ENCODE measurements at places on chromosomes 1 and 21. TPM values are rescaled to one million over a fixed set of nuclear protein-coding genes. Genes with fewer than 3 reads are reported as not detected.

GRCh38 chr1:22588899-22589422 lies 25.7 kb downstream of the EPHA8 start:
- no peak overlapping the region for H3K27ac ChIP-seq
- no peak for DNase-seq
- no peaks in the 10 kb centered on the region for H3K36me3 ChIP-seq
- no peak overlapping the region for H3K4me3 ChIP-seq

DNA sequence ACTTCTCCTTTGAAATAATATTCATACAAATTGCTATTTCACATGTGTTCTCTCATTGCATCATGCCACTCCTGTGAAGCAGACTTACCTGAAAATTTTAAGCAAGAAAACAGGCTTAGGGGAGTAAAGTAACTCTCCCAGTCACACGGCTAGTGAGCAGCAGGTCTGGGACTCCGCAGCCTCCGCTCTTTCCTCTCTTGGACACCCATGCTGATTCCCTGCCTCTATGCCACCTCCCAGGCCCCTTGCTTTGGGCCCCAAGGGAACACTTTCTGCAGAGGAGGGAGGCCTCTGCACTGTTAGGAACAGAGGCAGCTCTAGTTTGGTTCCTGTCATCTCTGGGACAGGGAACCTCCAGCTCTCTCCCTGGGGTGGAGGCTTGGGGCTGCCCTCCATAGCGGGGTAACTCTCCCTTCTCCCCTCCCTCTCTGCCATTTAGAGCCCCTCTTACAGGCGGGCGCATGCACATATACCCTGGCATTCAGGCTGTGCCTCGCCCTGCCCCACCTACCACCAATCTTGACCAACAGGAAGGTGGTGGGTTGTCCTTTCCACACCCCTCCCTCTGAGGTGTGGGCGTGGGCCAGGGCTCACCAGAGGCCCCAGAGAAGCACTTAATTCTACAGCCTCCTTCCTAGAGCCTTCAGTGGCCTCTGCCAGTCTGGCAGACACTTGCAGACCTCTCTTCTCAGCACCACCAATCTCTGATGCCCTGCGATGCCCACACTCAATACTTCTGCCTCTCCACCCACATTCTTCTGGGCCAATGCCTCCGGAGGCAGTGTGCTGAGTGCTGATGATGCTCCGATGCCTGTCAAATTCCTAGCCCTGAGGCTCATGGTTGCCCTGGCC lies at the start of gene RXFP4:
Gene RXFP4 (plus strand): TSS at position 646 of the 852 bp plus-strand sequence. CDS start 72 bp downstream, at position 718.
- peak within 1 kb of the TSS; percentile 91 for H3K27ac ChIP-seq
- H3K4me3 ChIP-seq = peak within 1 kb of the TSS; percentile 12
- H3K27me3 ChIP-seq = no peaks in the 10 kb centered on the region
- peaks cover 43% of the 10 kb centered on the region for H3K4me1 ChIP-seq

DNA sequence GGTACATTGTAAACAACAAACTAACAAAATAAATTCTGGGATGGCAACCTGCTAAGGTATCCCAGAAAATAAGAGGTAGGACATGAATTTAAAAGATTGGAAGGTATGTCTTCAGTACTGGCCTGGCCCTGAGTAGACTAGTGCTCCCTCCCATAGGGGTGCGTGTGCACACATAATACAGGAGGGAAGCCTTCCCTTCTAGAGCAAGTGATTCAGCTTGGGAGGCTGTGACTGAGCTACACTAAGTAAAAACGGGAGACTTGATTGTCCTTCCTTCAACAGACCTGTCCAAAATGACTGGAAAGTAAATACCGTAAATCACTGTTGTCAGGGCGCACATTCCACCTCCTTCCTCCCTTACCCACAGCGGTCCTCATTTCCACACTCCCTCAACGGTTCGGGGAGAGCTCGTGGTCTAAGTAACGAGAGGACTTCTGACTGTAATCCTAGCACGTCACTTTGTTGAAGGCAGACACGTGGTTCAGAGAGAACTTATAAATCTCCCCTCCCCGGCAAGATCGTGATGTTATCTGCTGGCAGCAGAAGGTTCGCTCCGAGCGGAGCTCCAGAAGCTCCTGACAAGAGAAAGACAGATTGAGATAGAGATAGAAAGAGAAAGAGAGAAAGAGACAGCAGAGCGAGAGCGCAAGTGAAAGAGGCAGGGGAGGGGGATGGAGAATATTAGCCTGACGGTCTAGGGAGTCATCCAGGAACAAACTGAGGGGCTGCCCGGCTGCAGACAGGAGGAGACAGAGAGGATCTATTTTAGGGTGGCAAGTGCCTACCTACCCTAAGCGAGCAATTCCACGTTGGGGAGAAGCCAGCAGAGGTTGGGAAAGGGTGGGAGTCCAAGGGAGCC lies at the start of gene TGFB2:
Gene TGFB2 (plus strand): TSS at position 523 of the 859 bp plus-strand sequence. CDS start 1,366 bp downstream, outside the sequence.
- H3K27ac ChIP-seq = no peak within 1 kb of the TSS
- H3K4me1 ChIP-seq = peaks cover 27% of the 10 kb centered on the region
- DNase-seq = no peak

The NTMT2 gene
- total RNA-seq = not detected
